Stimulated activated effector memory CD8-positive, alpha-beta T cell treated with anti-CD3 and anti-CD28 coated beads, Interleukin-12 subunit alpha, Interleukin-12 subunit beta, amount 100 ng/mL, for 72 hours (primary cell): ENCODE measurements at places on chromosomes 7 and 10.

GRCh38 chr7:14759785-14760184 is 142.8 kb downstream of the DGKB start:
- DNase-seq = no peak

- DNase-seq = no peak
Observed at GRCh38 chr7:26500749-26501352, 209.2 kb downstream of the SNX10 start.

- DNase-seq = no peak
Observed at GRCh38 chr10:14858338-14858960, 20.2 kb upstream of the SUV39H2 start.

GRCh38 chr10:15167411-15168290 is 842 bp downstream of the NMT2 start:
- peak; percentile 79 for DNase-seq

- no peak for DNase-seq
Observed at GRCh38 chr10:11307937-11308336, 290.3 kb downstream of the CELF2 start.

- no peak for DNase-seq
Observed at GRCh38 chr10:62234077-62234605, 34.5 kb downstream of the RTKN2 start.

DNA sequence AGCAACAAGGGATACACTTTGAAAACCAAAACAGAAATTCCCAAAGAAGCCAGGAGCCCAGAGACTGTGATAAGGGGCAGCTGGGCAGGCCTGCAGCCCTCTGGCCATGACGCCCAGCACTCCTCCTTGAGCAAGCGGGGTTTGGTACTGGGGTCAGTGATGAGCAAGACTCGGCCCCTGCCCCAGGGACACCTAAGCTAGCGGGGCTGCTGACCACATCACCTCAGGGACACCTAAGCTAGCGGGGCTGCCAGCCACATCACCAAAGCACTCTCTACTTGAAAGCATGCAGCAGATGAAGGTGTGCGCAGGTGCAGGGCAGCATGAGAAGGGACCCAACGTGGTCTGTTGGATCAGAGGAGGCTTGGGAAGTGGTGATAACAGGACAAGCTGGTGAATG is 108.0 kb upstream of the PPP2R2D start:
- no peak for DNase-seq

DNA sequence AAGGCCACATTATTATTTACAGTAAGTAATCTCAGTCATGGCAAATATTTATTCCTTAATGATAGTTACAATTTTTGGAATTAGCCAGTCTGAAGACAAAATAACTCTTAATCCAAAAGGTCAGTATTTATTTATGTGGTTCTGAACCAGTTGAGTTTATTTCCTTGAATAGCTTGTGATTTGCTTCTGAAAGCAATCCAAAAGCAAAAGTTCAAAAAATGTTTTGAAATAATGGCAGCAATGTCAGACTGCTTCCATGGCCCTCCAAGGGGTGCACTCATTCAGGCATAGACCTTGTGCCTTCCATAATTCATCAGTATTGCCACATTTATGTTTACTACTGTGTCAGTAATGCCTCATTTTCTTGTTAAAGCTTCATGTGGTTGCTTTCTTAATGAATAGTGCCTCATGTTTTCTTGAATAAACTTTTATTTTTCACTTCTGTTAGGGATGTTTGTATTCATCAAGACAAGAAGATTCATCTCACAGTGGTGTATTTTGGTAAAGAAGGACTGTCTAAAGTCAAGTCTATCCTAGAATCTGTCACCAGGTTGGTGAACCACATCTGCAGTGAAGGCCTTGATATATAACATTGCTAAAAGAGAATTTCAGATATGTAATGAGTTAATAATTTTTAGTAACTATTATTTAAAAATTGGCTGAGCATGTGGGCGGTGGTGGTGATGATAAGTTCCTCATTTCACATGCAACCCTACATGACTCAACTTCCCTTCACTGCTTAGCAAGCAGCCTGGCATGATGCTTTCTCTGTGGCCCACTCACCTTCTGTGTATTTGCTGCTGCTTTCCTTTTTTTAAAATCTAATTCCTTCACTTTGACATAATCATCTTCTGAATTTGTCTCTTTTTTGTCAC is 22.0 kb downstream of the CSGALNACT2 start:
- no peak for DNase-seq

- no peak for DNase-seq
Observed at GRCh38 chr10:101558204-101558603, 29.9 kb downstream of the POLL start.

DNA sequence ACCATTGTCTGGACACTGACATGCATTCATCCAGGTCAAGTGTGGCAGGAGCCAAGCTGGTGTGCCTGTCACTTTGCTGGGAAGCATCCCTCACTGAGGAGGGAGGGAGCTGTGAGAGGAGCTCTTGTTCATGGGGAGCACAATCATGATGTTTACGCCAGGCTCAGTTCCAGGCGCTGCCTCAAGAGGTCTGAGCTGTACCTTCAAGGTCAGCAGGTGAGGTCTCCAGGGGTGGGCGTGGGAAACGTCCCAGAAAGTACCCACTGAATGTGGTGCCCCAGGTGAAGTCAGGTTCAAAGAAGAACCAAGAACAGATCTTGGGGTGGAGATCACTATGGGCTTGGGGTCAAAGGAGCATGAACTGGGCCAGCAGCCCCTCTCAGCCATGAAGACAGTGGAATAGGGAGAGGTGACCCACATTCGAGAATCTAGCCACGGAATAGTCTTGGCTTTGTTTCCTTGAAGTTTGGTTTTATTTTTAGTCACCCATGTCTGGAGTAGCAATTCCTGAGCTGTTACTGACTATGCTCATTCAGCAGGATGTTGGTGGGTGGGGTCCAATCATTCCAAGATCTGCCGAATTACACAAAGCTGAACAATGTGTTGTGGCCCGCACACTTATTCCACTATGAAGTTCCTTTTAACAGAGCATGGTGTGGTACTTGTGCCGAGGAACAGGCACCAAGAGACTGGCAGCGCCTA is 29.3 kb downstream of the NPS start:
- no peak for DNase-seq

DNA sequence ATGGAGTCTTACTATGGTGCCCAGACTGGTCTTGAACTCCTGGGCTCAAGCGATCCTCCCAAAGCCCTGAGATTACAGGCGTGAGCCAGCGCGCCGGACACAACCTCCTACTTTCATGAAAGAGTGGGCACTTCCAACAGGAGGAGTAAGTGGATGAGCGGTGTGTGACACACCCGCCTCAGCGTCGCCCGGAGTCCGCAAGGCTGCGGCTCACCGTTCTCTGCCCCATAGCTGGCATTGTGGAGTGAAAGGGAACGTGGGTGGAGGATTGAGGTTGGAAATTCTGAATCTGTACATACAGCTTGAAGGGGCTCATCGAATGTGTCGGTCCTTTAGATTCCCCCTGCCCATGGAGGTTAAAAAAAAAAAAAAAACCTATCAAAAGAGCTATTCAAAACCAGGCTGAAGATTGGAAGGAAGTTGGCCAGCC is 524 bp upstream of the PRXL2A start:
- peak; percentile 35 for DNase-seq

GRCh38 chr10:32951111-32951510 is 6.9 kb downstream of the ITGB1 start:
- no peak for DNase-seq

DNA sequence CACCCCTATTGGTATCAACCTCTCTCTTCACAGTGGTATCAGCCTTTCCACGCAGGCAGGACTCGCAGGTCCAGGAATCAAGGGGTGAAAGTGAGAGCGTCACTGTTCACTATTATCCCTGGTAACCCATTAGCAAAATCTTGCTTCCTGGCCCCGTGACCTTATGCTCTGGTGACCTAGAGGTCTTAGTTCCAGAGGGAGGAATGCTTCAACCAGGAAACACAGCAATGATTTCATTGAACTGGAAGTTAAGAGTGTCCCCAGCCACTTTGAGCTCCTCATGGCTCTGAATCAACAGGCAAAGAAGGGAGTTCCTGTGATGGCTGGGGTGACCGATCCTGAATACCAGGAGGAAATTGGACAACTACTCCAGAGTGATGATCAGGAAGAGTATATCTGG is 90.6 kb downstream of the CUL2 start:
- no peak for DNase-seq

DNA sequence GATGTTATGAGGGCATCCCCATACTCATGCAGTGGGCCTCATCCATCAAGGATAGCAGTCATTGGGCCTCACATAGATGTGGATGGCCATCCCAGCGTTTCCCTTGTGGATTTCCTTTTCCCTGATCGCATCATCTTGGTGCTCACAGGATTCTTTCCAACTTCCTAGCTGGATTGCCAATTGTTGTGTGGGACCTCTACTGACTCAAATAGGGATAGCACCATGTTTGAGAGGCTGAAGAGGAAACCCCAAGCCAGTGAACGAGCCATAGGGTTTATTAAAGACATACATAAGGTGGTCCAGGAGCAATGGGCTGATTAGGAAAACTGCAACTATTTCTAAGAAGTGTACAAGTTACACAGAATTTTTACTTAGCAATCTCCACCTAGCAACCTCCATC is 21.8 kb downstream of the ASZ1 start:
- no peak for DNase-seq
